ENCODE measurements at places on chromosomes 4 and X.

GRCh38 chrX:30920271-30920670 is 31.2 kb upstream of the TAB3 start:
- DNase-seq = peak; percentile 25

- no peak for DNase-seq
Observed at GRCh38 chr4:59945277-59945676, 1254.8 kb upstream of the ADGRL3 start.

GRCh38 chrX:120309873-120310705 is 1.2 kb downstream of the TMEM255A start:
- DNase-seq = peak; percentile 49

DNA sequence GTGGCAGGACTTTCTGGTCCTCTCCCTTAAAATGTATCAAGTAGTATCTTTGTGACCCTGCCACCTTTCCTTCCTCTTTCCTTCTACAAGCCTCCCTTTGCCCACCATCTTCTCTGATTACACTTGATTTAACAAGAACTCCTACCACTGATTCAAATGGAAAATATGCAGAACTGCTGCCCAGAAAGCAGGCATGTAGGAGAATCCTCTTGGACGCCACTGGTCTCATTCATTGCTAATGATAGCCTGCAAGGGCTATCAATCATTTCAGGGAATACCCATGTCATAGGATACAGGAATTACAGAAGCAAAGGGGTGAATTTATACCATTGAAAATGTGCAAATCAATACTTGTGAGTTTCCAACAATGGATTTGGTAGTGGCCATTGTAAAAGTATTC is 294.6 kb upstream of the NRK start:
- DNase-seq = no peak

DNA sequence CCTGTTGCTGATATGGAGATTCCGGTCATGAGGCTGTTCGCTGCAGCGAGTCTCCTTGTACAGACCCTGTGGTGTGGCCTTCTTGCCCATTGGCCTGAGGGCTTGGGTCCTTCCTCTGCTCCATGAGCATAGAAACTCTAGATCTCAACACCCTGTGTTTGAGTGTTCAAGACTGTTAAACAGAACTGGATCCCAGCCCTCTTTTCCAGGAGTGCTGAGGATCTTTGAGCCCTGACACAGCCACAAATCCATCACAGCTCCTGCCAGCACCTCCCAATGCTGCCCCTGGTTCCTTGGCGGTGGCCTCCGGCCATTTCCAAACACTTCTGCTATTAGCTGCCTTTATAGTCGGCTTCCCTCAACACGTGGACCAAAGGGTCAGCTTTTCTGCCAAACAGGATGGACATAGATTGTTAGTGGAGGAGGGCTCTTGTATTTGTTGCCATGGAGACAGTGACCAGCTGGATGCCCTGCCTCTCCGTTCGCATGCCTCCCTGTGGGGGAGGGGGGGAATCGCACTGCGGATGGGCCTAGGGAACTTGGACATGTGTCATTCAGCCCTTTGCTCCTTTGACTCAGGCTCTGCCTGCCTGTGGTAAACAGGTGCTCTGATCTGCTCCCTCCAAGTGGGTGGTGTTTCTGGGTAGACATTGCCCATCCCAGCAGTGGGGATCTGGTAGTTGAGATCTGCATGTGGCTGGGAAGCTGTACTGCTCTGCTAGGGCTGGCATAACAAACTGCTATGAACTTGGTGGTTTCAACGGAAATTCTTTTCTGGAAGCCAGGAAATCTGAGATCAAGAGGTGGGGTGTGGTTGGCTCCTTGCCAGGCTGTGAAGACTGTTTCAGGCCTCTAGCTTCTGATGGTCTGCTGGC is 6.9 kb upstream of the WDR1 start:
- DNase-seq = peak; percentile 64

DNA sequence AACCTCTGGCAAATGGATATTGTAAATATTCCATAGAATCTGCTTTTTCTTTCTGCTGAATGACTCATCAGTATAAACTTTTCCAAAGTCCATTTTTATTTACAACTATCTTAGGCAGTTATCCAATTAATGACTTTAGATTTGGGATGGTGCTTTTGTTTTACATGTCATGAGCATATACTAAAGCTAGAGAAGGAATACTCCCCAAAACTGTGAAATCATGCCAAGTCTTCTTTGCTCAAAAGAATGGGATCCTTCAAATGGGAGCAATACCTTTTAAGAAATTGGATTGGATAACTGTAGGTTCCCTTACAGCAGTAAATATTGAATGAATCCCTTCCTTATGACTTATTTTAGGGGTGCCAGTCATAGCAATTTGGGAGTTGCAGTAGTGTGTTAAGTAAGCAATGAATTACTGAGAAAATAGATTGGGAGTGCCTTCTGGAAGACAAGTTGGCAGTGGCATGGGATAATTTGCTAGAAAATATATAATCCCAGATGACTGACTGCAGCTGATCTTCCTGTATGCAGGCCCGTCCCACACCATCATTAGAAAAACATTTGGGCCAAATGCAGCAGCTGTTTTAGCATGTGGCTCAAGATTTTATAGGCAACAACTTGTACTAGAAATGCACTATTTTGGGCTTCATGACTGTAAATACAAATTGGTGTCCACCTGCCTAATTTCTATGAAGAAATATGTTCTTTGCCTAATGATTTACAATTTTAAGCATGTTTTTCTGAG is 2.8 kb downstream of the TMPRSS11D start:
- DNase-seq = no peak

- DNase-seq = no peak
Observed at GRCh38 chr4:104486716-104487504, 7.8 kb downstream of the CXXC4 start.

DNA sequence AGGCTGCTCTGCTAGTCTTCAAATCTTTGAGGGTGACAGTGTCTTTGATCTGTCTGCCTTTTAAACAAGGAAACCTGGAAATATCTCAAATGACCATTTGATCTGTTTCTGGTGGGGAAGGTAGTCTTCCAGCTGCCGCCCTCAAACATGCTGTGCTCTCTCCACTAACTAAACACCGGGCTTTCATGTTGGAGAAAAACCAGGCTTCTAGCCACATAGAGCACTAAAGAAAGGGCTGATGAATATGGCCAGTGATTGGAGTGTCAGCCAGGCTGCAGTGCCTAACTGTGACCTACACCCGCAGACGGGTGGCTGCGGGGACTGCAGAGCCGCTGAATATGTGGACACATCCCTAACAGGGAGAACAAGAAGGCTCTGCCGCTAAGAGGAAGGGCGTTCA is 85.9 kb downstream of the UNC5C start:
- no peak for DNase-seq

DNA sequence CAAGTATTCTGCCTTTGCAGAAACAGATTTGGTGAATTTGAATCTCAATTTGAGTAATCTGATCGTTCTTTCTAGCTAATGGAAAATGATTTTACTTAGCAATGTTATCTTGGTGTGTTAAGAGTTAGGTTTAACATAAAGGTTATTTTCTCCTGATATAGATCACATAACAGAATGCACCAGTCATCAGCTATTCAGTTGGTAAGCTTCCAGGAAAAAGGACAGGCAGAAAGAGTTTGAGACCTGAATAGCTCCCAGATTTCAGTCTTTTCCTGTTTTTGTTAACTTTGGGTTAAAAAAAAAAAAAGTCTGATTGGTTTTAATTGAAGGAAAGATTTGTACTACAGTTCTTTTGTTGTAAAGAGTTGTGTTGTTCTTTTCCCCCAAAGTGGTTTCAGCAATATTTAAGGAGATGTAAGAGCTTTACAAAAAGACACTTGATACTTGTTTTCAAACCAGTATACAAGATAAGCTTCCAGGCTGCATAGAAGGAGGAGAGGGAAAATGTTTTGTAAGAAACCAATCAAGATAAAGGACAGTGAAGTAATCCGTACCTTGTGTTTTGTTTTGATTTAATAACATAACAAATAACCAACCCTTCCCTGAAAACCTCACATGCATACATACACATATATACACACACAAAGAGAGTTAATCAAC is 15.3 kb downstream of the PLP1 start:
- peak; percentile 68 for DNase-seq

DNA sequence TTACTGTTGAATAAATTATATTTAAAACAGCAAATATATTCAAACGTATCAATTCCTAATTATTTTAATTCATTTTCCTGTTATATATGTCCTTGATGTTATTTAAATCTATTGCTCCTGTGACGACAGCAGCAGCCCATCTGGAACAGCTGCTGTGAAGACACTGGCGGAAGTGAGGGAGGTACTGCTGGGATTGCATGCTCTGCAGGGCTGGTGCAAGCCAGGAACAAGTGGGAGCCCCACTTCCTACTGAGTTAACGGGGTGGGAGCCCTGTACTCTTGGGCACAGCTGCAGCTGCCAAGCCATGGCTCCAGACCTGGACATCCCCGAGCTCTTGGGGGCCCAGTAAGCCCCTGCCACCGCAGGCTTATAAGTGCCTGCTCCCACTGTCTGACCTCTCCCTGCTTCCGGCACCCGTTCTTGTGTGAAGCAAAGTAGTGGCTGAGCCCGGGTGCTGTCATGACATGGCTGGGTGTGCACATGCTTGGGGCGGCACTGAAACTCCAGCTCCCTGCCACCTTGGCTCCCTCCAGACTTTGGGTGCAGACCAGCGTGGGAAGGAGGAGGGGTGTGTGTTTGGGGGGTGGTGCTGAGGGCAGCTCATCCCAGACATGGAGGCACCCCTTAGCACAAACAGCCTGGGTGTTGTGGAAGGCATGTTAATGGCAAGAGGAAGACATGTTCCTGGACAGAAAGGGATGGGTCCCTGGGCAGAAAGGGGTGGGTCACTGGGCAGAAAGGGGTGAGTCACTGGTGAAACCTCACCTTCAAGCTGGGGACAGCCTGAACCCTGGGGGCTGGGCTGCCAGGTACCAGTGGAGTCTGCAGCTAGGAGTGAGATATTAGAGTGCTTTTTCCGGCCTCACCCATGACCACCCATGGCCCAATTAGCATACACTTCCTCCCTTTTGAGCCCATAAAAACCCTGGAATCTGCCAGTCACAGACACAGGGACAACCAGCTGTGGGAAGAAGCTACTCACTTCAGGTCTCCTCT is 1981.3 kb upstream of the IGFBP7 start:
- no peak for DNase-seq

DNA sequence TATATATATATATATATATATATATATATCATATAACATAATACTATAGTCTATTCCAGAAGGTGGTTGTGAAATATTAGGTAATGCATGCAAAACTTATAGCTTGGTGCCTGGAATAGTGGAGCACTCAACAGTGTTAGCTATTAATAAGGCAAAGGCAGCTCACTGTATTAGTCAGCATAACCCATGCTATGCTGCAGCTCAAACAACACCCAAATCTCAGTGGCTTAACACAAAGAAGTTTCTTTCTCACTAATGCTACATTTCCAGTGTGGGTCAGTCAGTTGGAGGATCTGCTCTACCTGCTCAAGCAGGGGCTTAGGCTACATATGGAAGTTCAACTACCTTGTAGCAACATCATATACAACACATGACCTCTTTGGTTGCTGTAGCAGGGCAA is 5.2 kb upstream of the RPGR start:
- DNase-seq = no peak

Data from EH (cell line).